ENCODE measurements at places on chromosomes 13 and 19. TPM values are rescaled to one million over a fixed set of nuclear protein-coding genes. Genes with fewer than 3 reads are reported as not detected.

GRCh38 chr19:15449620-15450527, at the start of gene WIZ:
Gene WIZ (minus strand): TSS chr19:15449956. CDS start chr19:15448307, 1,649 bp downstream.
- peak; percentile 86 for DNase-seq

Gene ZFP28
- 3.3 TPM for total RNA-seq

- DNase-seq = no peak
Measured at GRCh38 chr19:10963865-10964264, 3.0 kb downstream of the SMARCA4 start.

Gene C19orf85
- not detected for total RNA-seq

- peak; percentile 42 for DNase-seq
Measured at GRCh38 chr13:99217461-99218110, 16.9 kb downstream of the UBAC2 start.

DNA sequence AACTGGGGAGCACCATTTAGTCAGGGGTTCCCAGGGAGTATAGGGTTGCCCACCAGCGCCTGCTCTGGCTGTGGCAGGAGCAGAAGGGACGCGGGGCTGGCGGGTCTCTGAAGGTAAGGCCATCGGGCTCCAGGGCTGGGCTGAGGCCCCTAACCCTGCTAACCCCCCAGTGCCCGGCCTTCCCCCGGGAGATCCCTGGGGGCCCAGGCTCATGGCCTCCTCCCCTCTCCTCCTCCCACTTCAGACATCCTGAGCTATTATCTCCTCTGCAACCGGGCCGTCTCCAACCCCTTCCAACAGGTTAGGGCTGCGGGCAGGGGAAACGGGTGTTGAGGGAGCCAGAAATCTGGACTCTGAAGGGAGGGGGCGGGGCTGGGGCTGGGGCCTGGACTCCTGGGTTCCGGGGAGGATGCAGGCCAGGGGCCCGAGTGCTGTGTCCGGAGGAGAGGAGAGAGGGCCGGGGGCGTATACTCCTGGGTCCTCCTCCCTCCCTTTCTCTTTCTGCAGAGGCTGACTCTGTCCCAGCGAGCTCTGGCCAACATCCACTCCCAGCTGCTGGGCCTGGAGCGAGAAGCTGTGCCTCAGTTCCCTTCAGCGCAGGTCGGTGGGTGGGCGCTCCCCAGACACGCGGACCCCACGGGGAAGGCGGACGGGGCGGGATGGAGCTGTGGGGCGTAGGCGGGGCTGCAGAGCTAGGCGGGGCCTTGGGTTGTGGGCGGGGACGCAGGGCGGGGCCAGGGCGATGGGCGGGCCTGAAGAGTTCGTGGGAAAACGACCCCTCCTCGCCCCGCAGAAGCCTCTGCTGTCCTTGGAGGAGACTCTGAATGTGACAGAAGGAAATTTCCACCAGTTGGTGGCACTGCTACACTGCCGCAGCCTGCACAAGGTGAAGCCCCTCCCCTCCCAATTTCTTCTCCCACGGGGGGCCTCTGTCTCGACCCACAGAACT, 15.3 kb downstream of the TTYH1 start:
- peak; percentile 49 for DNase-seq

Gene AP2S1
- total RNA-seq = 61.7 TPM

GRCh38 chr13:71219698-71220415, 647.1 kb downstream of the DACH1 start:
- no peak for DNase-seq

Gene NDUFA13
- total RNA-seq = 263 TPM

GRCh38 chr19:3403489-3404323, 37.3 kb downstream of the NFIC start:
- DNase-seq = no peak

GRCh38 chr13:41590122-41590521, 132.8 kb downstream of the RGCC start:
- no peak for DNase-seq

Gene KANK2
- 0.96 TPM for total RNA-seq

Gene SMIM44
- total RNA-seq = not detected

Gene EXOC3L2
- not detected for total RNA-seq

DNA sequence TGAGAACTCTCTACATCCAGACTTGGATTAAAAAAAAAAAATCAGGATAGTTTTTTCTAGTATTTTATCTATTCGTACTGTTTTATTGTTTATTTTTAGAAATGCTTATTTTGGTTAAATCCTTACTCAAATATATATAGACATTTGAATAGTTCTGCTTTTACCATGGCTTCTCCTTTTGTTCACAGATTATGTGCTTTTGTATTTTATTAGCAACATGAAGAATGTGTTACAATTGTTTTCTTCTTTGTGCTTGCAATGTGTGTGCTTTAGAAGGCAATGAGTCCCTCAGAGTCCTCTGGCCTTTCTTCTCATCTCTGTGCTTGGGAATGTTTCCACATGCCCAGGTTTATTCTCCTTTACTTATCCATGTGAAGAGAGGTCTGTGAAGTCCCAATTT, 324.0 kb downstream of the KCNRG start:
- no peak for DNase-seq

- DNase-seq = no peak
Measured at GRCh38 chr19:10122045-10122444, 2.3 kb upstream of the EIF3G start.

GRCh38 chr19:34263745-34264237, 9.4 kb downstream of the GARRE1 start:
- no peak for DNase-seq

GRCh38 chr13:32889986-32890565, 126.1 kb upstream of the KL start:
- no peak for DNase-seq

- DNase-seq = no peak
Measured at GRCh38 chr13:39406688-39407087, 196.3 kb downstream of the LHFPL6 start.

DNA sequence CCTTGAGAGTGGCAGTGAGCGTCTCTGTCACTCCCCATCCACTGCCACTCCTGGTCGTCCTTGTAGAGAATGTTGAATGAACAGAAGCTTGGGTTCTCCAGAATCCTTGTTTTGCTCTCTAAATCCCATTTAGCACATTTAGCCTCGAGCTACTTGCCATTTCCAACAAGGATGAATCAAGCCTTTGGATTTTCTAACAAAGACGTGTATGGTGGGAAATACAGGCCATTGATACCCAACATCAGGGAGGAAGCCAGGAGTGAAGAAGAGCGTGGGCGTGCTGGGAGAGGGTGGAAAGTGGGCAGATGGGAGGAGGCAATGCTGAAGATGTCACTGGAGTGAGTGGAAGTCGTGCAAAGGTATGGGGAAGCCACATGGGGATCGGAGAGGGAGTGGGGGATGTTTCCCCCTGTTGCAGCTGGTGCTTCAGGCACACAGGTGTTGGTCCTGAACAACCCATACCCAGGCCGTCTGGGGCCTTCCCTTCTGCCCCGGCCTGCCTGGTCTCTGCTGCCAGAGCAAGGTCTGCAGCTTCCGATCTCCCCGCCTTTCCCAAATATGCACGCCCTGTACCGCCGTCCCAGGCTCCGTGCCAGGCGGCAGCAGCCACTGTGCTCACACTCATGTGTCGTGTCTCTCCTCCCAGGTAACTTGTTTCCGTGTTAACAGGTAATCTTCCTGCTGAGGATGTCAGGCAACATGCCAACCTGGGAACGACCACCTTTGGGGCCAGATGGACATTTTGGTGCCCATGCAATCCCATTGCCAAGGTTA, 48.7 kb downstream of the ZIC5 start:
- no peak for DNase-seq

- DNase-seq = no peak
Measured at GRCh38 chr13:71374471-71375049, 492.4 kb downstream of the DACH1 start.

- DNase-seq = no peak
Measured at GRCh38 chr19:9958379-9958821, 22.1 kb upstream of the OLFM2 start.

Gene MUC16
- total RNA-seq = 0.05 TPM

DNA sequence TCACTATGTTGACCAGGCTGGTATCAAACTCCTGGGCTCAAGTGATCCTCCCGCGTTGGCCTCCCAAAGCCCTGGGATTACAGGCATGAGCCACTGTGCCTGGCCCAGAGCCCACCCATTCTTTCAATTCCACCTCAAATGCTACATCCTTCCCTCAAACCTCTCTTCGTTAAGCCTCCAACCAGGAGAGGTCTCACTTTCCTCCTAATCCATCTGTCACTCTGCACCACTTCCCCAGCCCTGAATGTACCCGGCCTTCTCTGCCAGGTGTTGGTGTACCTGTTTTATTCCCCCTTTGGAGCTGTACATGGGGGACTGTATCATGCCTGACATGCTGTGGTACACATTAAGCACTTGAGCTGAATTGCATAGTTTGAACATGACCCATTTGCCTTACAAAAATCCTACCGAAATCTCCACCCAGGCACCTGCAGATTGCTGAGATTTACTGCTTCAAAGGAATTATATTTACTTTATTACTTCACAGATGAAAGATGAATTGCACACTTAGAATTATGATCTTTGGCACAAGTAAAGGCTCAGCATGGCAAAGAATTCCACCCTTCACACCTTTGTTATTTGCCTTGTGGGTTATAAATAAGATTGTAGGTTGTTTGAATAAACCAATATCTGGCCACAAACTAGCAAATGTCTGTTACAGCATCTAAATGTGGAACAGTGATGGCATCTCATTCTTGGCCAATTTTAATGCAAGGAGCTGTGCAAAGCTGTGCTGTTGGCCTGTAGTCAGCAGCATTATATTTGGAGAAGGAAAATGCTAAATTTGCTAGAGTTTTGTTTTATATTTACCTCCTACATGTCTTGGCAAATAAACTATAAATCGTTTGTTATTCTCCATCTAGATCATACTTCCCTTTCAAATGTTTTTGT, 15.6 kb upstream of the WASF3 start:
- no peak for DNase-seq

DNA sequence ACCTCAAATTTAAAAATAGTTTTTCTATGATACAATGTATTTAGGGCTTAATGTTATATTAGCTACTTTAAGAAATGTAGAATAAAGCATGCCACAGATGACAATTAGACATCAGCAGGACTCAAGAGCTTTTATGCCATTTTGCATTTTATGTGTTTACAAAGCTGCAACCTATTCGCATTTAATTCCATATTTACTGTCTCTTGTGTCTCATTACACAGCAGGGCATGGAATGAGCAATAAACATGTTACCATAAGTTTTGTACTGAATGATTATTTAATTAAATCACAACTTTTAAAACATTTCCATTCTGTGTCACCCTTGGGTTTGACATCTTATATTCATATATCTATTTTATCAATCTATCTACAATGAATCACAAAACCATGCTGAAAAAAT, 1756.9 kb downstream of the PCDH9 start:
- no peak for DNase-seq

DNA sequence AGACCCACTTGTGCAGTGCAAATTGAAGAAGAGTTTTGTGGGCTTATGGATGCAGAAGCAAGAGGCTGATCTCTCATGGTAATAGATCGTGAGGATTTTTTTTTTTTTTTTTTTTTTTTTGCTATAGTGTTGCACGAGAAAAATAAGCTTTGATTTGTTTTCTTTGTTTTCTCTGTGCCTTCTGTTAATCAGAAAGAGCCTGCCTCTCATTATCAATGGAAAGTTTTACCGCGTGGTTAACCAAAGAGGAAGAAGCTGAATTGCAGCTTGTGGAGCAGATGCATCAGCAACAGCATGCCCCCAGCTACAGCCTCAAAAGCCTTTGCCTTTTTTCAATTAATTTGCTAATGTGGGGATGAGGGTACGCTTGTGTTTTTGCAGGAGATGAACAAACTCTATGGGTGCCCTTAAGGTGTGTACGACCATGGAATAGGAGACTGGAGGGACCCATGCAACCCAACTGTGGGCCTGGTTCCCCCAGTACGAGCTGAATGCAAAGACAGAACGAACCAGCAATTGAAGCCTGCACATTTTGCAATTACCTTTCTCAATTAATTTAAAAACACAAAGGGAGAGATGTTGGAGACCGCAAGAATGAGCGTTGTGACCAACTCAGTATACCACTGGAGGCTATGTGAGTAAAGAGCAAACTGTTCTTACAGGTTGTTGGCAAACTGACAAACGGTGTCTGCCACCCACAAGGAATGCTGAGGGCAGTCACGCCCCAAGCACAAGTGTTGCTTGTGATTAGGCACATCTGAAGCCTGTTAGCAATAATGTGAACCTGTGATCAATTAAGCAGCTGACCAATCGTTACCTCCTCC, 58.6 kb upstream of the SPRY2 start:
- DNase-seq = no peak

GRCh38 chr13:56697011-56697410, 443.7 kb upstream of the PRR20A start:
- no peak for DNase-seq

- no peak for DNase-seq
Measured at GRCh38 chr19:38304866-38305429, 897 bp downstream of the C19orf33 start.

DNA sequence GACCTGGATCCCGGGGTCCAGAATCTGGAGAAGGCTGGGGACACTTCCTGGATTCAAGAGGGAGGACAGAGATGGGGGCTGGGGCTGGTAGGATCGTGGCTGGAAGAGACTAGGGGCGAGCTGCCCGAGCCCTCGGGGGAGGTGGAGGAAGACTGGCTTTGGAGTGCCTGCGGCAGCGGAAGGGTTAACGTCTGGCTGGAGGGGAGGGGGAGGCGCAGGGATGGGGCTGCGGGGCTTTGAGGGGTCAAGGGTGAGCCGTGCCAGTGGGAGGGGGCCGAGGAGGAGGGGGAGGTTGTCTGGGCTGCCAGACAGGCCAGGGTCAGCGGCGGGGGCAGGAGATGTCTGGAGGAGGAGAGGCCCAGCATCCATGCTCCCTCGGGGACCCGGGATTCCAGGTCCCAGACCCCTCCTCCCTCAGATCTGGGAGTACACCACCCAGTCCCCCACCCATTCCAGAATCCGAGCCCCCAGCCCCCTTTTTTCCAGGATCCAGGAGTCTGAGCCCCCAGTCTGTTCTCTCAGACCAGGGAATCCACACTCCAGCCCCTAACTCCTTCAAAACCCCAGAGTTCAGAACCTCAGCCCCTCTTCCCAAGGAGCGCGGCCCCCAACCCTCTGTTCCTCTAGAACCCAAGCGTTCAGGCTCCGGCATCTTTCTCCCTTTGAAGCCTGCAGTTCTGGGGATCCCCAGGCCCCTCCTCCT, 3.2 kb upstream of the SPACA6 start:
- no peak for DNase-seq

DNA sequence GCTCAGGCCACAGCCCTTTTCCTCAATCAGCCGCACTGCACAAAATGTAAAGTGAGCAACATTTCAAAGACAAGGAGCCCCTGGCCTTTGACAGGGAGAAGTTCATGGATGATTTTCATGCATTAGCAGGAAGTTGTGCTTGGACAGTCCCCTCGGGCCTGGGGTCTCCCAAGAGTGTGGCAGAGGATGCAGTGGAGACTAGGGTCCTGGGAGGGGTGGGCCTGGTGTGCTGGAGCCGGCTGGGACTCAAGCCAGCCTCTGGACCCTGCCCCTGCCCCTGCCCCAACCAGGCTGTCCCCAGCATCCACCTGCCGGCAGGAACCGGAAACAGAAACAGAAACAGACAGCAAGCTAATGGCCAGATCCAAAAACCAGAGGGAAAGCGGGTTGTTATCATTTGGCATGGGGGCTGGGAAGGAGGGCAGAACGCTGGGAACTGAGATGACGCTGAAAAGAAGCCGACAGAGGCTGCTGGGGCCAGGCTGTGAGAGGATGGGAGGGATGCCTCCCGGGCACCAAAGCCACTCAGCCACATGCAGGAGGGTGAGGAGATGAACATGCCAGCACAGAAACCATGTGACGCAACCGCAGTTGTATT, 2.3 kb downstream of the GAS6 start:
- no peak for DNase-seq

- no peak for DNase-seq
Measured at GRCh38 chr13:89380101-89380500, 1708.9 kb downstream of the SLITRK5 start.

GRCh38 chr13:90928109-90928508, 419.4 kb upstream of the MIR17HG start:
- no peak for DNase-seq

Gene RNASEH2A
- total RNA-seq = 31.1 TPM

- no peak for DNase-seq
Measured at GRCh38 chr19:7582446-7582845, 13.2 kb upstream of the CAMSAP3 start.

Measured in activated T-cell treated with anti-CD3 and anti-CD28 coated beads, Interleukin-2, amount 50 U/mL, for 72 hours (primary cell).